A172 (cell line): ENCODE measurements at places on chromosomes 13 and 19. TPM values are rescaled to one million over a fixed set of nuclear protein-coding genes. Genes with fewer than 3 reads are reported as not detected.
A peak's percentile ranks its signal among the peaks of the same experiment; 100 is the strongest.

C19orf73 gene
- total RNA-seq = not detected in 2 replicates

SMIM17 gene
- 1.4 and 2.0 TPM in 2 replicates for total RNA-seq

LGALS7B gene
- not detected in 2 replicates for total RNA-seq

CYP2S1 gene
- 1.4 and 9.2 TPM in 2 replicates for total RNA-seq

GRCh38 chr19:49469828-49470614 lies 4.0 kb upstream of the FLT3LG start:
- DNase-seq = peak; percentile 27

- no peak for DNase-seq
These were observed 262.5 kb downstream of the SLITRK6 start for GRCh38 chr13:85536706-85537105.

DNA sequence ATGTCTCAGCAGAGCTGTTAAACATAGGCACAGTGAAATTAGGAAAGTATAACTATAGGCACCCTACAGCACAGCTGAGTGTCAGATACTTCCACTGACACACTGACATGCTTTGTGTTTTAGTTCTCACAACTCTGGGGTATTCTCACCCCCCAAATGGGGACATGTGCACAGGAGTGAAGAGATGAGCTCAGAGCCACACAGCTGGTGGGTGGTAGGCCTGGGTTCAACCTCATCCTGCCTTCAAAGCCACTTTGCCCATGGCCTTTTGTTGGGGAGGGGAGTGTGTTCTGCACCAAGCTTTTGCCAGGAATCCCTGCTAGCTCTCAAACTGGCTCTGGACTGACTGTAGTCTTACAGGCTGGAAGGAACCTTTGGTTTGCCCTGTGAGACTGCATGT lies 1.7 kb upstream of the SLC35E1 start:
- DNase-seq = no peak

DNA sequence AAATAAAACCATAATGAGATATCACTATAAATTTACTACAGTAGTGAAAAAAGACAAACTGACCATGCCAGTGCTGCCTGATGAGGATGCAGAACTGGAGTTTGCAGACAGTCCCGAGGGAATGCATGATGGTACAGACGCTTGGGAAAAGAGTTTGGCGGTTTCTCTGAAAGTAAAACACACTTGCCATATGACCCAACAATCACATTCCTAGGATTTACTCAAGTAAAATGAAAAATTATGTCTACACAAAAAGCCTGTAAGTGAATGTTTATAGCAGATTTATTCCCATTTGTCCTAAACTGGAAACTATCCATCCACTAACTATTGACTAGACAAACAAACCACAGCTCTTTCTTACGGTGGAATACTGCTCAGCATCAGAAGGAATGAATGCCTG lies 271.0 kb downstream of the DNAJC15 start:
- DNase-seq = no peak

DNA sequence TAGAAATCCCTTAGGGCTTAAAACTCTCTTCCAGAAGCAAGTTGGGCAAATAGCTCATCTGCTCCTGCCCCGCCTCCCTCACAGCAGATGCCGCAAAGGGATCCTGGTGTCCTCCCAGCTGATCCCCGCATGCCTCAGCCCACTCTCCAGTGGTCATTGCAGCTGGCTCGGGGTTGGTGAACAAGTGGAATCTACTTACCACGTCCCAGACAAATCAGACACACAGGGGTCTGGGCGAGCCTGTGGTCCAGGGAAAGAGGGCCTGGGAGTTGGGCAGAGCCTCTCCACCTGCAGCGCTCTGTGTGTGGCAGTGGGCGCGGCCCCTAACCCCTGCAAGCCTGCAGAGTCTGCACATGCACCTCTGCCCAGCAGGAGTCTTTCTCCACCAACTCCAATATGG lies 10.8 kb upstream of the C19orf33 start:
- DNase-seq = no peak
